Activated CD4-positive, CD25-positive, alpha-beta regulatory T cell treated with anti-CD3 and anti-CD28 coated beads, Interleukin-2, amount 50 U/mL, for 16 hours (primary cell): ENCODE measurements at places on chromosomes 12 and 14.

GRCh38 chr14:76638841-76639240 lies 122.4 kb upstream of the VASH1 start:
- no peak for DNase-seq

GRCh38 chr12:89351489-89352241 lies 636 bp downstream of the DUSP6 start:
- DNase-seq = no peak

GRCh38 chr14:104541905-104542465 lies 37.6 kb upstream of the C14orf180 start:
- no peak for DNase-seq

GRCh38 chr12:22306311-22306710 lies 28.2 kb downstream of the ST8SIA1 start:
- DNase-seq = no peak

GRCh38 chr14:52840877-52841276 lies 49.5 kb upstream of the GNPNAT1 start:
- no peak for DNase-seq

DNA sequence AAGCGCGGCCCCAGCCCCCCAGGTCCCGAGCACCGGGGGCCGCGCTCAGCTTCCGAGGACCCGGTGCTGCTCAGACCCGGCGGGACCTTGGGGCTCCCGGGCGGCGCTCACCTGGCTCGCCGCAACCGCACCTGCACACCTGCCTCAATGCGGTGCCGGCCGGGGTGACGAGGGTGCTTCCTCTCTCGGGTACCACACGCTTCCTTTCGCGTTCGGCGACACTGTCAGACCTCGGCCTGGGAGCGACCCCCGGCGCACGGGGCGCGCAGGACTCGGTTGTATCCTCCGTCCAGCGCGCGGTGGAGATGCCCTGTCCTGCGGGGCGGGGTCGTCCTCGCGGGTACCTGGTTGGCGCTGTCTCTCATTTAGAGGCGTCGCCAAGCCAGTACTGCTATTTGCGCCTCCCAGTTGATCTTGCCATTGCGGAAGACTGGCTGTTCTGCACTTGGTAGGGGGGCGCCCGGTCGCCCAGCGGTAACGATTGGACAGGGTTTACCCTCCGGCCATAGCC lies 718 bp downstream of the PACS2 start:
- no peak for DNase-seq

GRCh38 chr12:4899364-4899763 lies 10.3 kb upstream of the KCNA1 start:
- DNase-seq = no peak

DNA sequence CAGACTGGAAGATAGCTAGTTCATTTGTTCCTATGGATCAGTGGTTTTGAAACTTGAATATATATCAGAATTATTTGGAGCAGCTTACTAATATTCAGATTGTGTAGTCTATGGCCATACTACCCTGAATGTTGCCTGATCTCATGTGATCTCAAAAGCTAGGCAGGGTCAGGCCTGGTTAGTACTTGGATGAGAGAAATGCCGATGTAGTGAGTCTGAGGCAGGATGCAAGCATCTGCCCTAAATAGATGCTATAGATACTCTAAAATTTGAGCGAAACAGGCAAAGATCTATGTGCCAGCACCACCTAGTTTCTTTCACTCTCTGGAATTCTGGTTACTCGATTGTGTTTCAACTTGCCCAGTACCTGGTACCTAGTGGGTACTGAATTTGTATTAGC lies 40.9 kb downstream of the FRMD6 start:
- DNase-seq = no peak

GRCh38 chr12:103442822-103443221 lies 52.9 kb downstream of the C12orf42 start:
- DNase-seq = no peak

- DNase-seq = no peak
Observed at GRCh38 chr14:103868242-103868897, 21.0 kb upstream of the PPP1R13B start.

- DNase-seq = no peak
Observed at GRCh38 chr12:98136544-98136943, 378.8 kb upstream of the TMPO start.

DNA sequence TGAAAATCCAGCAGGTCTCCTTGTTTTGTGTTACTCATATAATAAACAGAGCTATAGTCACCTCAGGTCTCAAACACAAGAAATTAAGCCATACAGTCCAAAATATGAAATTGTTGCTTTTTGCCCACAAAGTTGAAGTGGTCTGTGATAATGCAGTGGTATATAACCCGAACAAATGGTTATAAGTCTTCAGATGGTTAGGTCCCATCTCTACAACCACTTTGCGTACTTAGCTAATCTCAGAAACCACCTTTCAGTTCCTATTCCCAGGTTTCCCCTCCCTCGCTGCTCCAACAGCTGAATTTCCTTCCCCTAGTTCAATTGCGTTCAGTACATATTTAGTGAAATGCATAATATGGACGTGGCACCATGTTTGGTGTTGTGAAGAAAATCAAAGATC lies 3.3 kb upstream of the KCNA5 start:
- no peak for DNase-seq

DNA sequence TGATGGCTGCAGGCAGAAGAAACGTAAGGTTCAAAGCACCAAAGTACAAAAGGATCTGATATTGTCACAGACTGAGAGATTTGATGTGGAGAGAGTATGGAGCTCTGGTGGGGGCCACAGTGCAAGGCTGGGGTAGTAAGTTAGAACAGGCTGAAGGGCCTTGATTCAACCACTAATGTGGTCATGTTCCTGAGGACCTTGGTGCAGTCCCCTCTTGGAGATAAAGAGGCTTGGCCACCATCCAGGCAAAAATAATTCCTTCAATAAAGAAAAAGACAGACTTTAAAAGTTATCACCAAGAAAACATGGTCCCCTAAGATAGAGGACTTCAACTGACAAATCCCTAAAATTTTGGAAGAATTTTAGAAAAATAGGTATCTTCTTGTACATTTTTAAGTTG lies 17.4 kb downstream of the CAPZA3 start:
- DNase-seq = no peak

DNA sequence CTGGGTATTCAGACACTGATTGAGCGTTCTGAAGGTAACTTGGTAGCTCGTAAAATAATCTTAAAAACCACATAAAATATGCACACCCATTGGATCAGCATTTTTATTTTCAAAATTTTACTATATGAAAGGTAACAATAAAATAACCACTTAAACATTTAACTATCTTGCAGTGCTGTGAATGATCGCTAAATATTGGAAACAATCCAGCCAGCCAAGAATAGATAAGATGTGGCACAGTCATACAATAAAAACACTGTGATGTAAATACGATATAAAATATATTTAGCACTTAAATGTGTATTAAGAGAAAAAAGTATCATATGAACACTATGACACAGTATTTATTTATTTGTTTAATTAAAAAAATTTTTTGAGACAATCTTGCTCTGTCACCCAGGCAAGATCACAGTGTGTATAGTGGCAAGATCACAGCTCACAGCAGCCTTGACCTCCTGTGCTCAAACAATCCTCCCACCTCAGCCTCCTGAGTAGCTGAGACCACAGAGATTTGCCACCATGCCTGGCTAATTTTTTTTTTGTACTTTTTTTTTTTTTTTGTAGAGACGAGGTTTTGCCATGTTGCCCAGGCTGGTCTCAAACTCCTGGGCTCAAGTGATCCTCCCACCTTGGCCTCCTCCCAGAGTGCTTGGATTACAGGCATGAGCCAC lies 39.4 kb downstream of the SDR9C7 start:
- no peak for DNase-seq

DNA sequence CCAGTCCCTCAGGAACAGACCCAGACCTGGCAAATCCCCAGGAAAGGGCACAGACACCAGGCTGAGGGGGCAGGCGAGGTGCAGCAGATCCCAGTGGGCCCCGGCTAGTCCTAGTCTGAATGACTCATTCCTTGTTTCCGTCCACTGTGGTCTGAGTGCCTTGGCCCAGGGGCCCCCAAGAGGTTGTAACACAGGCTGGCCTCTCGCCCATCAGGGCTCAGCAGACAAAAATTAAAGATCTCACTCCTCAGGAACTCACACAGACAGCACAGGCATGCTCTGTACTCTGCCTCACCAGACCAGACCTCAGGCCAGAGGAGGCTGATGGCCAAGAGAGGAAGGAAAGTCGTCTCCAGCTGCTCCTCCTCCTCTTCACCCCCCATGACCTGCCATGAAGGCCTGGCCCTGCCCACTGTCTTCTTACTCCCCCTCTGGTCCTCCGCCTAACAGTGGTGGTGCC lies 7.7 kb upstream of the LTBP2 start:
- no peak for DNase-seq

DNA sequence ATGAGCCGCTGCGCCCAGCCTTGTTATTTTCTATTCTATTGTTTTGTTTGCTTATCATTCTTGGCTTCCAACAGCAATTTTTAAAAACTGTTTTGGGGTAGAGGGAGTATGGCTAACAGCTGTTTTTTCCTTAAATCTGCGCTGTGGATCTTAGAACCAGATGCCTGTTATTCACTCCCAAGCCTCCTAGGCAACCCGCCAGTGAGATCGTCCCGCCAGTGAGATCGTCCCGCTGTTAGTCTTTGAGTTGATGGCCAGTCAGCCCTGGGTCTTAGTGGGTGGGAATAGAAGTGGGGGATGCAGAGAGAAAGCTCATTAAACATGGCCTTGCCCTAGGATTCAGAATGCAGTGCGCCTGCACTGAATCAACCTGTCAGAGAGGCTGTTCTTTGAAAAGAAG lies 67.3 kb upstream of the BICD1 start:
- DNase-seq = no peak

DNA sequence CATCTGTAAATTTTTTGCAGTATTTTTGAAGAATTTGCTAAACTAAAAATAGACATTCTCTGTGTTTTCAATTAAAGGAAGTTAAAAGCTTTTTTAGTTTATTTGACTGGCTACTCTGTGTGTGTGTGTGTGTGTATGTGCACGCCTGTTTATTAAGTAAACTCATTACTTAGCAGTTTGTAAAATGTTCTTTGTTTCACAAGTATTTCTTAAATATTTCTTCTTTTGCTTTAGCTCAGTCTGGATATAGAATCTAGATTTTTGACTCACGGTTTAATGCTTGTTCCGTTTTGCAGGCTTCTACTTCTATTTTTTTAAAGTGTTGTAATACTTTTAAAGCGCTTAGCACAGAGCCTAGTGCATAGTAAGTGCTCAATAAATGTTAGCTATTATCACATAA lies 46.5 kb upstream of the KCNMB4 start:
- DNase-seq = no peak

GRCh38 chr12:57823131-57823907 lies 4.8 kb upstream of the AVIL start:
- no peak for DNase-seq

DNA sequence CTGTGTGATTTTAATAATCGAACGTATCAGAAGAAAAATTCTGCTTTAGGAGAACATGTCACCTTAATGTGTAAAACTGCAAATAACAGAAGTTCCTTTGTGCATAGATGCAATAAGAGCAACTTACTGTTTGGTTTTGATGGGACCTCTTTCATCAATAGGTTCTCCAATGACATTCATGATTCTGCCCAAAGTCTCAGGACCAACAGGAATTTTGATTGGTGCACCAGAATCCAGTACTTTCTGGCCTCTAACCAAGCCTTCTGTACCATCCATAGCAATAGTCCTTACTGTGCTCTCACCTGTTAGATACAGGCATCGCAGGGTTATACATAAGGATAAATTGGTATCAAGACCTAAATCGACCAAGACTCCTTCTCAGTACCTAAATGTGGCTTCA lies 1.1 kb downstream of the ATP5F1B start:
- no peak for DNase-seq

DNA sequence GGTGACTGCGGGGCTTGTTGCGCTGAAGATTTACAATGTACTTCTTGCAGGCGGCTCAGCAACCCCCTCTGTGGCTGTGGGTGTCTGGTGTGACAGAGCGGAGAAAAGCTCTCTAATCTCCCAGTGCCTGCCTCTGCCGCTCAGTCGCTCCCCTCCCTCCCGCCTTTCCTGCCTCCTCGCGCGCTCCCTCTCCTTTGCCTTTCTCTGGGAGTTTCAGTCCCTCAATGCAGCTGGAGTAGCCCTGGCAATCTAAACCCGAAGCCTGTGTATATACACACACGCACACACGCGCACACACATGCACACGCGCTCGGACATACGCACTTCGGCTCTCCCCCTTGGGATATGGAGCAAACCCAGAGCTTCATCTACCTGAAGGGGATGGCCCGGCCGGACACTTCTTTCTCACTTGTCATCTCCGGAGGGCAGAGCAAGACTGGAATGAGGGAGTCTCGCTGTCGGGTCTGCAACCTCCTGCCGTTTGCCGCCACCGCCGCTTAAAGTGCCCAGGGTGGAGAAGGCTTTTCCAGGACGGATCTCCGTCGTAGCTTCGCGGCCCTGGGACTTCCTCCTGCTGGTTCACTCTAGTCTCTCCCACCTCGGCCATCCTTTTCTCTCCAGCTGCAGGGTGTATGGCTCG lies 599 bp upstream of the TRHDE start:
- no peak for DNase-seq

- DNase-seq = no peak
Observed at GRCh38 chr14:69838881-69839416, 40.3 kb upstream of the SMOC1 start.

DNA sequence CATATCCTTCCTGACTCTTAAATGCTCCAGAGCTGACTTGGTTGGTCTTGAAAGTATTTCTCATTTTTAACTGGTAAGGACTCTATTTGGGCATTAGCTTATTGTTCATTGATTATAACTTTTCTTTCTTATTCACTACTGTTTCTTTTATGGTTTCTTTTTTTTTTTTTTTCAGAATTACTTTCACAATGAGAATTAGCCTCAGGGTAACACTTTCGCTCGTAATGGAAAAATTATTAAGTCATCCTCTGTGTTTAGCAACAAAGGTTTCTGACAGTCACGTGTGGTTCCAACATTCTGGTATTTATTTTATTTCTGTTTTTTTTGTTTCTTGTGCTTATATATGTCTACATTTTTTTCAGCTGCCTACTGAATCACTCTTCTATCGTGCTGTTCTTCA lies 80.0 kb downstream of the METTL25 start:
- no peak for DNase-seq

GRCh38 chr12:112352921-112353320 lies 29.3 kb downstream of the HECTD4 start:
- DNase-seq = no peak

- no peak for DNase-seq
Observed at GRCh38 chr14:33570694-33571310, 380.1 kb downstream of the EGLN3 start.

GRCh38 chr12:86349196-86349595 lies 93.0 kb upstream of the MGAT4C start:
- DNase-seq = no peak
